ENCODE measurements at places on chromosomes 3 and 15.

DNA sequence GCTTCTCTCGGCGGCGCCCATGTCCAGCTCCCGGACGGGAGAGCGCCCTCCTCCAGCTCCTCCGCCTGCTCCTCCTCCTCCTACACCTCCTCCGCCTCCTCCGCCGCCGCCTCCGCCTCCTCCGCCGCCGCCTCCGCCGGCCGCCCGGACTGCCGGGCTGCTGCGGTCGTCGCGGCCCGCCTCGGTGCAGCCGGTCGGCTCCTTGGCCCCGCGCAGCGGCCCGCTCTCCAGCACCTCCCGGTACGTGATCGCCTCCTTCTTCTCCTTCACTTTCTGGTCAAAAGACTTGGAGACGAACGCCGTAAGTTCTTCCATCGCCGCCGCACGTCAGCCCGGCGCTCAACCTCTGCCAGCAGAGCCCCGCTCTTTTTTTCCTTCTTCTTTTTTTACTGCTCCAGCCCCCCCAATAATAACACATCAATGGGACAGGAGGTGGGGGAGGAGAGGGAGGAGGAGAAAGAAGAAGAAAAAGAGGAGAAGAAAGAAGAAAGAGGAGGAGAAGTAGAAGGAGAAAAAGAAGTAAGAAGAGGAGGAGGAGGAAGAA lies 438 bp downstream of the SHOX2 start:
- peak; percentile 15 for DNase-seq

- no peak for DNase-seq
These were observed 136.5 kb downstream of the CPNE4 start for GRCh38 chr3:131898346-131898745.

DNA sequence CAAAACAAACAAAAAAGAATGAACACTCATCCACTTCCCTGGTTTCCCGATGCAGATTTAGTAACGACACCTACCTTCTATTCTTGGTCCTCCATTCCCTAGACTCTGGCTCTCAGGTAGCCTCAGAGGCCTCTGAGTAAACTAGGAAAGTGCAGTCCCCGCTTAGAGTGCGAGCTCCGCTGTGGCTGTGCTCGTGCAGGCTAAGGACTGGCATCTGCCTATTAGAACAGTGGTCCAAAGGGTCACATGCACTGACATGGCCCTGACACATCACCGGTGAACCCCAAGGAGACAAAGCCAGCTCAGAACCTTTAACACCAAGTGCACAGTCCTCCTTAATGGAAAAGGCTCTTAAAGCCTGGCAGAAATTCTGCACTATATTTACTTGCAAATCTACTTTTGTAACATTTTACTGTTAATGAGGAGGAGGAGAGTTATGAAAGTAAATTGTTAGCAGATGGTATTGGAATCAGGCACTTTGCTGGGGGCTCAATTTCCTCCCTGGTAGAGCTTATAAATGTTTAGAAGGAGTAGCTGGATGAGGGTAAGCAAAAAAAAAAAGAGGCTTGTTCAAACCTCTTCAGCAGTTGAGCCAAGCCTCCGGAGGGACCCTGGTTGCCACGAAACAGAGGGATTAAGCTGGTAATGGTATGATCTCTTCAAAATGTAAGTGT lies 31.1 kb downstream of the VGLL4 start:
- no peak for DNase-seq

DNA sequence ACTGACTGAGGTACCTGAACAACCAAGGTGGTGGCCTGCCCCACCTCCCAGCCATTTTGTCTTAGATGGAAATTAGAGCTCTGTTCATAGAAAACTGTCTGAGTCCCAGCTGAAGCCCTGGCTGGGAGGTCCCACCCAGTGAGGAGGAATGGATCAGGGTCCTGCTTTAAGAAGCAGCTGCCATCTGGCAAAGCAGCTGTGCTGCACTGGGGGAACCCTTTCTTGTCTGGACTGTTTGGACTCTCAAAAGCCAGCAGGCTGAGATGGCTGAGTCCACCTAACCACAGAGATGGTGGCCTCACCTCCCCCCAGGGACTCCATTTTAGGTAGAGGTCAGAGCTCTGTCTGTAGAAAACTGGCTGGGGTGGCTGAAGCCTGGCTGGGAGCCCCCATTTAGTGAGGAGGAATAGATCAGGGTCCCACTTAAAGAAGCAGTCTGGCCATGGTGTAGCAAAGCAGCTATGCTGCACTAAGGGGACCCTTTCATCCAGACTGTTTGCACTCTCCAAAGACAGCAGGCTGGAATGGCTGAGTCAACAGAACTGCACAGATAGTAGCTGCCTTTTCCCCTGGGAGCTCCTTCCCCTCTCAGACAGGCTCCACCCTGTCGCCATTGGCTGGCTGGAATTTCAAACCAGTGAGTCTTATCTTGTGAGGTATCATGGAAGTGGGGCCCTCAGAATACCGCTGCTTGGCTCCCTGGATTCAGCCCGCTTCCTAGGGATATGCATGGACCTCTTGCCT lies 116.9 kb downstream of the EPHA6 start:
- no peak for DNase-seq

- peak; percentile 15 for DNase-seq
These were observed 59.3 kb downstream of the C3orf85 start for GRCh38 chr3:109195815-109196214.

GRCh38 chr3:94176988-94177745 lies 114.3 kb downstream of the NSUN3 start:
- DNase-seq: no peak

GRCh38 chr15:60396100-60396499 lies 1.7 kb downstream of the ANXA2 start:
- no peak for DNase-seq

- DNase-seq: no peak
These were observed 326.6 kb upstream of the C2CD4B start for GRCh38 chr15:62491642-62492041.

GRCh38 chr15:35142578-35142977 lies 57.5 kb upstream of the NANOGP8 start:
- no peak for DNase-seq

- DNase-seq: no peak
These were observed 169.3 kb upstream of the STAC start for GRCh38 chr3:36210840-36211651.

GRCh38 chr3:121988146-121988545 lies 33.9 kb downstream of the ILDR1 start:
- no peak for DNase-seq

DNA sequence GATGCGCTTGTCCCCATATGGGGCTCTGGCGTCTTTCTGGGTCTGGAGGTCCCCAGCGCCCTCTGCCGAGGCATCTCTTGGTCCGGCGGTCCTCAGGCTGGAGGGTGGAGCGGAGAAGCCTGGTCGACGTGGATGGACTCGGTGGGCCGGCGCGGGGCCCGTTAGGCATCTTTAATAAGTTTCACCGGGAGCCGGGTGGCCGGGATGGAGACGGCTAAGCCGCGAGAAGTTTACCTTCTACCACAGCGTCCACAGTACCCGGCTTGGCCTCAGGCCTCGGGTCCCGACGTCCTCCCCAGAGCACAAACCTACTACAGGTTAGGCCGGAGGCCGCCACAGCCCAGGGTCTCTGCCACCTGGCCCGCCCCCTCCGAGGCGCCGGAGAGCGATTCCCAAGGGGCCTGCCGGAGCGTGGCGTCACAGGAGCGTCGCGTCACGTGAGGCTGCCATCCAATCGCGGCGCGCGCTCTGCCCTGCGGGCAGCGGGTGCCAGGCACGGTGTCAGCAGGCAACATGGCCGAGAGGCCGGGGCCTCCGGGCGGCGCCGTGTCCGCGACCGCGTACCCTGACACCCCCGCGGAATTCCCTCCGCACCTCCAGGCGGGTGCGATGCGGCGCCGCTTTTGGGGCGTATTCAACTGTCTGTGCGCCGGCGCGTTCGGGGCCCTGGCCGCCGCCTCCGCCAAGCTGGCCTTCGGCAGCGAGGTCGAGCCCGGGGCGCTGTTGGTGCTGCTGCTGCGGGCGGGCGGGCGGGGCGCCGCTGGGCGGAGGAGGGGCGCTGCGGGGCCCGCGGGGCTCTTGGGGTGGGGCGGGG lies at the start of gene TMEM42:
Gene TMEM42, plus strand, starts transcription at position 501 of the 814 bp plus-strand sequence. Its CDS starts 13 bp downstream, at position 514.
- peak; percentile 93 for DNase-seq

DNA sequence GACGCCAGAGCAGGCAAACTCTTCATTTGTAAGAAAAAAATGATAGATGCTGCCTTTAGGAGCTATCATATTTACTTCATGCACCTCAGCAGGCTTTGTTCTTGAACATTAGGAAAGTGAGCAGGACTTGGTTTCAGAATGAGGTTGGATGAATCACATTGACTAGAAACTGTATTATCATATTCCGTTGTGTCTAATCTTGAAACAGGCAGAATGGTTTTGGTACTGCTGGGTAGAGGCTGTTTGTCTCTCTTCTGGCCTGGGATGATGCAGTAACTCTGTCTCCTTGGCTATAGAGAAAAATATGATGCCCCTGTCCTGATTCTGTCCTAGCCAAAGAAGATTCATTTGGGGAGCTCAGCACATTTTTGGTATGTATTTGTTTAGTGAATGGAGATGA lies 344.2 kb upstream of the GRM7 start:
- no peak for DNase-seq

GRCh38 chr3:72299321-72299802 lies 514.4 kb upstream of the PROK2 start:
- DNase-seq: no peak

All from H54 (cell line).